Effector memory CD8-positive, alpha-beta T cell (primary cell): ENCODE measurements at places on chromosomes 5 and 9.

GRCh38 chr5:67182301-67182790 lies 14.3 kb downstream of the CD180 start:
- DNase-seq = no peak

DNA sequence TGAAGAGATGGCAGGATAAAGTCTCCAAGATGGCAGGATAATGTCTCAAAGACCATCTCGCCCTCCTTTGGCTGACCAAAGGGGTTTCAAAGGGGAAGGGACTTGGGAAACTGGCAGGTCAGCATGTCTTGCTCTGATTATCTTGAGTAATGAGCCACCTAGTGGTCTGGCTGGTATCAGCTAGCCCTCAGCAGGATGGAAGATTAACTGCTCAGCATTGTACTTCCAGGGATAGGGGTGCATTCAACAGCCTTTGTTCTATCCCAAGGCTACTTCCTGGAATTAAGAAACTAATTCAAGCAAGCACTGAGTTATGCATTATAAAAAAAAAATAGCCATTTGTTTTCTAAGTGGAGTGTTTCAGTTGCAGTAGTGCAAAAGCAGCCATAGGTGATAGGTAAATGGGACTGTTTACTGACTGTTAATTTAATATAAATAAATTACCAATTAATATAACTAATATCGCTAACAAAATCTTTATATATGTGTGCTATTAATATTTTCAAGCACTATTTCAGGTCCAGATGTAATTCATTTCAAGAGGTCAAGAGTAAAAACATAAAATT lies 555.5 kb downstream of the CDH9 start:
- no peak for DNase-seq

DNA sequence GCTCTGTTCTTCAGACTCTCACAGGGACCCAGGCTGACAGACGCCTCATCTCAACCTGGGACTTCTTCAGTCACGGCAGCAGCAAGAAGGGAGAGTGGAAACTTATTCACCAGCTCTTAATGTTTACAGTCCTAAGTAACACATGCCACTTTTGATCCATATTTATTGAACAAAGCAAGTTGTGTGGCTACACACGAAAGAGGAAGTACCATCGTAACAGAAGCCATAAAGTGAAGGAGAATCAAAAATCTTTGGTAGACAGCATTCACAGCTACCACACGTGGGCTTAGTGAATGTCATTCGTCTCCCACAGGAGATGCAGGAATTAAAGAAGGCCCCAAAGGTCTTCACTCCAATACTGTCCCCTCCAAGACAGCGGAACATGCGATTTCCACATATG lies 582.6 kb downstream of the CETN3 start:
- DNase-seq = no peak

DNA sequence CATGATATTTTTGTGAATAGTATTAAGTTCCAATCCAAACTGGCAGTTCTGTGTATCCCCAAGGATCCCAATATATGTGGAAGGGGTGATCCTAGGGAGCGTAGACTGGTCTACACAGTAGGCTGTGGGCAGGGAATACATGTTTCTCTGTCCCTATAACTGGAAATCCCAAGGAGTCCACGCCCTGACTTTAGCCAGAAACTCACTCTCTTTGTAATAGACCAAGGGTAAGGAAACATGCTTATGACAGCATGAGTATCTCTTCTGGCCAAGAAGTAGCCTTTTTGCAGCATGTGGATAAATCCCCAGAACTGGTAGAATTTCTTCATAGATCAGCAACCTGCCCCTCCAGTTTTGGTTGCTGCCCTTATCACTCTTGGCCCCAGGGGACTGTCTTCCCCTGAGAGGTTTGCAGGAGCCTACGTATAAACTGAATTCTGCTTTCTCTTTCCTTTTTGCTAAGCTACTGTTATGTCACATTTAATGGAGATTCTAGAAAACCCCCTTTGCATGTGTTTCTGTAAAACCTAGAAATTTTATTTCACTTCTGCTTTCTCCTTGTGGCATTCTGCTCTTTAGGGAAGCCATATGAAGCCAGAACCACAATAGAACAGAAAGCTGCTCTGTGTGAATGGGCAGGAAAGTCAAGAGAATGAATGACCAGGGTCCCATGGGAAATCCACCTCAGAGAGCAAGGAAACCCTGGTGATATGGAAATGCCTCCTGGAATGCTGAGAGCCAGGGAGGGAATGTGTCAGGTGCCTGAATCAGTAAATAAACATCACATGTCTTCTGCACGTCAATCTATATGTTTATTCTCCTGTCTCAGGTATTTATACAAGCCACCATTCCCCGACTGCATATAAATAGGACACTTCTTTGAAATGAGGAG lies 3.5 kb downstream of the IFNA2 start:
- DNase-seq = no peak

- no peak for DNase-seq
These were observed 724 bp downstream of the SGTB start for GRCh38 chr5:65721050-65721719.

DNA sequence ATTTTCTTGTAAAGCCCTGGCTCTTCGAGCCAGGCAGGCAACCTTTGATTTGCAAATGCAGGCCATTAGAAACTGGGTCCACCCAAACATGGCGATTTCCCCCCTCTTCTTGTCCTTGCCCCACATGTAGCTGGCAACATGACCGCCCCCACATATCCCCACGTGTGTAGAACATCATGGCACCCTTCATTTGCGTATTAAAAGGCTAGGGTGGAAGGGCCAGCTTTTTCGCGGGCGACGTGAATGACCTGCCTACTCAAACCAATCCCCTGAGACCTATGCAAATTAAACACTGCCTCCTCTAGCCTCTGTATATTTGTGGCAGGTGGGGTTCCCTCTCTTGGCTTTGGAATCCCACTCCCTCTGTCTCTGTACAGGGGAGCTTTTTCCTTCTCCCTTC lies 107.0 kb upstream of the CLINT1 start:
- no peak for DNase-seq

DNA sequence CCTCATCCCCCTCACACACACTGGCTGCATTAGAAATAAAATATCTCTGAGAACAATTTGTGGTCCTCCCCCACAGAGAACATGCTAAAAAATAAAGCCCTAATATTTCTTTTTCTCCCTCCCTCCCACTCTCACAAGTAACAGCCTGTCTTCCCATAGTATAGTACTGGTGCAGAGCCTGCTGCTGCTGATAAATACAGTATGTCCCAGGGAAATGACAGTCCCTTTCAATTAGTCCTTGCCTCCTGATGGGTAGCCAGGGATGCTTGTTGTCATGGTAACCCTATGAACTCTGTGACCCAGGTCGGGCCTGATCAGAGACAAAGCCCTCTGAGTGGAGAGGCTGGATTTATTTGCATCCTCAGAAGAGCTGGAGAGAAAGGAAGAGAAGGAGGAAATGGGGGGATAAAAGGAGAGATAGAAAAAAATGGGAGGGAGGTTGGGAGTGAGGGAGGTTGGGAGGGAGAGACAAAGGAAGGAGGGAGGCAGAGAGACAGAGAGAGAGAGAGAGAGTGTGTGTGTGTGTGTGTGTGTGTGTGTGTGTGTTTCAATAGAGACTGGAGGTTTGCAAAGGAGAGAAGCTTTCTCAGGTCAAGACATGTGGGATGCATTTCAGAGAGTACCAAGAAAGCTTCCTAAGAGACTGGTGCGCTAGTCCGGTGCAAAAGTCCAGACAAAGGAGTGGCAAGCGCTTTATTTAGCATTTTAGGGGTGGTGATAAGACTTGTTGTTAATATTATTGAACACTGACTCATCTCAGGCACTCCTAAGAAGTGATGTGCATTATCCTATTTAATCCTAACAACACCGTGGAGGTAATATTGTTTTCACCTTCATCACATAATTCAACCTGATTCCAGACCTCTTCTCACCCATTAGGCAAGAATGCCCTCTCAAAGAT lies 260.8 kb downstream of the FAM114A2 start:
- no peak for DNase-seq

DNA sequence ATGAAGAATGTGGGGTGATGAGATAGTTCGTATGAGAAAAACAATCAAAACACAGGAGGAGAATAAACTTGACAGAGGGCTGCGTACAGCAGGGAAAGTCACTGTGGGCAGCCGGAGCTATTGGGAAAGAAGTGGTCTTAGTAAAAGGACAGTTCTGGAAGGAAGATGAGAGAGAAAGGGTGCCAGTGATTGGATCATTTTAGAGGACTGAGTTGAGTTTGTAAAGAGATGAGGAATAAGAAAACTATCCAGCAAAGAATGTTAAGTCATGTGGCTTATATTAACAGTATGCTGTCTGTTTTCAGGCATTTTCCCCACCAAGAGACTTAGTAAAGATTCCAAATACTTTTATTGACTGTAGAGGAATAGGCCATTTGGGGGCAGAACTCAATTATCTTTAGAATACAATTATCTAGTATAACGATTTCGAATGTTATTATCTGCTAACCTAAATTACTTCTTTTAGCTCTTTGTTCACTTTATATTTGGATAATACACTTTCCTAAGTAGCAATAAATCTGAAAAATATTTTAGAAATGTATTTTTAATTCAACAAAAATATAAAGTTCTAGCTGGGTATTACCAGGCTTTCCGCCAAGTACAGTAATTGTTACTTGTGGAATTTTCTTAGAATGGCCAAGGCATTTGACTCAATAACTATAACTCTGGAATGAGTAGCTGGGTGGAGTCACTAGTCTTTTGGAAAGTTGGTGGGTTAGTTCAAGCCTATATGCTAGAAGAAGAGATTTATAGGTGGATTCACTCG lies 15.5 kb upstream of the LOX start:
- no peak for DNase-seq

GRCh38 chr5:5558102-5558501 lies 135.6 kb downstream of the ICE1 start:
- no peak for DNase-seq

DNA sequence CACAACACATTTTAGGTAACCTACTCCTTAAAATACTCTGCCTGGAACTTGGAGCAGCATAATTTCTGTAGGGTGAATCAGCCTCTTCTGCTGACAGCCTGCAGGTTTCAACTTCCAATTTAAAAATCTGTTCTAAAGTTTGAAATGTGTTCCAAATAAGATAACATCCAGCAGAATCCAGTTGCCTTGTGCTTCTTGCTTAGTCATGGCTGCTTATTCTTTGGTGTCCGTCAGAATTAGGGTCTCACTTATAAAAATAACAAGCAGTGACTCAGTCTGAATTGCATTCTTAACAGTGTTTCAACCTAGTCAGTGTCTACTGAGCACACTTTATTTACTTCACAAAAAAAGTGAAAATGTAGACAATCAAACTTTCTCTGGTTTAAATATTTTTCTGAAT lies 3.7 kb downstream of the CDH6 start:
- no peak for DNase-seq

GRCh38 chr9:105539452-105539851 lies 18.5 kb upstream of the FKTN start:
- DNase-seq = no peak

- no peak for DNase-seq
These were observed 47.8 kb downstream of the PAM start for GRCh38 chr5:102802708-102803458.

- no peak for DNase-seq
These were observed 11.9 kb downstream of the NKD2 start for GRCh38 chr5:1020452-1020961.

DNA sequence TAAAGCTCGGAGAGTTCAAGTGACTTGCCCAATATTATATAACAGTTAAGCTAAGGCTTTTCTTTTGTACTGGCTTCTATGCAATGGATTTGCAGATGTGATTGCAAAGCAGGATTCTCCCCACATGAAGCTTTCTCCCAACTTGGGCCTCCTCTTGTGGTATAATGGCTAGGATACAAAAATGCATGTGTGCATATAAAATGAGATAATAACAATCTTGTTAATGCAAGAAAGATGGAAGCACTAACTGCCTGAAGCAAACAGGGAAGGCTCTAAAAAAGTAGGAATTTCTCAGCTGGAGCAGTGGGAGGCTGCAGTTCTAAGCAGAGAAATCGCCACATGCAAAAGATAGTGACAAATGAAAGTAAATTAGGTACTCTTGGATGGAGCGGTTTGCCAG lies 444.2 kb upstream of the RIOK2 start:
- no peak for DNase-seq

- DNase-seq = peak; percentile 44
These were observed 5.1 kb upstream of the CAST start for GRCh38 chr5:96657068-96657467.

GRCh38 chr5:74422671-74423070 lies 217.9 kb downstream of the ENC1 start:
- no peak for DNase-seq

DNA sequence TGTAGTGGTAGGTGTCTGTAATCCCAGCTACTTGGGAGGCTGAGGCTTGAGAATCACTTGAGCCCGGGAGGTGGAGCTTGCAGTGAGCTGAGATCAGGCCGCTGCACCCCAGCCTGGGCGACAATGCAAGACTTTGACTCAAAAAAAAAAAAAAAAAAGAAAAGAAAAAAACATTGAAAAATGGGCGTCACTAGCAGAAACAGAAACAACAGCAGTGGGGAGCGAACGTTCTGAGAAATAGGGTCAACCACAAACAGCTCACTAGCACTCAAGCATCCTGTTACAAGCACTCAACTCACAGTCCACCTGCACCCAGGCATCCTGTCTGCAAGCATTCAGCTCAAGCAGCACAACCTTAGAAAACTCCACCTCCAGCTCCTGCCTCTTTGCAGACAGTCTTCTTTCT lies 17.2 kb downstream of the TRIM14 start:
- peak; percentile 74 for DNase-seq

- DNase-seq = no peak
These were observed 384 bp upstream of the DMXL1 start for GRCh38 chr5:119070578-119070827.

GRCh38 chr5:143677403-143677802 lies 134.6 kb upstream of the HMHB1 start:
- DNase-seq = no peak

GRCh38 chr9:126788046-126788445 lies 16.8 kb upstream of the ZBTB43 start:
- no peak for DNase-seq

GRCh38 chr9:109238125-109238524 lies 71.1 kb upstream of the FRRS1L start:
- no peak for DNase-seq

DNA sequence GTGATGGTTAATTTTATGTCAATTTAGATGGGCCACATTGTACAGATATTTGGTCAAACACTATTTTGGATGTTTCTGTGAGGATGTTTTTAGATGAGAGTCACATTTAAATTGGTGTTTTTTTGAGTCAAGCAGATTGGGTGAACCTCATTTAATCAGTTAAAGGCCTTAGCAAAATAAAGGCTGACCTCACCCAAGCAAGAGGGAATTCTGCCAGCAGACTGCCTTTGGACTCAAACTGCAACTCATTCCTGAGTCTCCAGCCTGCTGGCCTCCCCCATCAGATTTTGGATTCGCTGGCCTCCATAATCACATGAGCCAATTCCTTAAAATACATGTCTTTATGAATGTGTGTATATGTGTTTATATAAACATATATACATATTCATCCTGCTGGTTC lies 282.7 kb upstream of the POU5F2 start:
- DNase-seq = no peak

DNA sequence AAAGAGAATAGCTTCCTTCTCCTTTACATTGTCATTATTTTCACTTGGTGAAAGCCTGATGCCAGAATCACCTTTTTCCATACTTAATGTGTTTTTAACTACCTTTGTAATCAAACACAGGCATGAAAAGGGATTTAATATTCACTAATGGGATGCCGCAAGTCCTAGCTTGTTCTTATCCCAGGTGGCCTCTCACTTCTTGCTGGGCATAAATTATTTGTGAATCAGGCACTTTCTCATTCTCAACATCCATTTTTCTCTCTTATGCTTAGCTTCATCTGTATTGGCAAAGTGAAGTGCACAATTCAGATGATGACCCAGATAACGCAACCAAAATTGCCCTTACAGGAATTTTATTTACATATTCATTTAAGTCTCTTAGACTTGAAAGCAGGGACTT lies 10.9 kb downstream of the ACTL7B start:
- DNase-seq = no peak

GRCh38 chr5:157778121-157778805 lies 34.8 kb downstream of the LSM11 start:
- no peak for DNase-seq
